Bronchial epithelial cell (primary cell): ENCODE measurements at places on chromosomes 1 and 21. TPM values are rescaled to one million over a fixed set of nuclear protein-coding genes. Genes with fewer than 3 reads are reported as not detected.

INTS11 gene
- 64.9 and 66.3 TPM in 2 replicates for total RNA-seq

DNA sequence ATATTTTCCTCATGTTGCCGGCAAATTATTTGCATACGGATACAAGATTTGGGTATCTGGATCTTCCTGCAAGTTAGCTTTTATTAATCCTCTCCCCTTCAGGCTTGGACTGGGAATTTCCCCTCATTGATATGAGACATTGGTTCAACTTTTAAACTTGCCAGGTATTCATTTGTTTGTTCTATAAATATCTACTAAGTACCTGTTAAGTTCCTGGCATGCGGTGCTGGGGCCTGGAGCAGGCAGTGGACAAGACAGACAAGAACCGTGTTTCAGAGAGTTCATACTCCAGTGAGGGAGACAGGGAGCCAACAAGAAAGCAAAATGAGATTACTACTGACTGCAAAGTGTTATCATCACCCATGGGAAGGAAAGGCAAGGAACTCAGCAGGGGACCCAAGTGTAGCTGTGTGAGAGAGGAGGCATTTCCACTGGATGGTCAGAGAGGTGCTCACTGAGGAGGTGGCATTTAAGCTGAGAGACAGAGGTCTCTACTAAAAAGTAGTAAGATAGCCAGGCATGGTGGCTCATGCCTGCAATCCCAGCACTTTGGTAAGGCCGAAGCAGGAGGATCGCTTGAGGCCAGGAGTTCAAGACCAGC, 39.1 kb upstream of the FHAD1 start:
- DNase-seq = no peak

- DNase-seq = no peak
Observed at GRCh38 chr1:111729271-111729921, 9.8 kb downstream of the INKA2 start.

GRCh38 chr1:84301004-84301784, at the start of gene SAMD13:
TSS of gene SAMD13 (plus strand) at chr1:84301708. CDS start at chr1:84303235, 1,527 bp downstream.
- peak; percentile 63 for DNase-seq
